ENCODE measurements at places on chromosomes 6 and 20.

DNA sequence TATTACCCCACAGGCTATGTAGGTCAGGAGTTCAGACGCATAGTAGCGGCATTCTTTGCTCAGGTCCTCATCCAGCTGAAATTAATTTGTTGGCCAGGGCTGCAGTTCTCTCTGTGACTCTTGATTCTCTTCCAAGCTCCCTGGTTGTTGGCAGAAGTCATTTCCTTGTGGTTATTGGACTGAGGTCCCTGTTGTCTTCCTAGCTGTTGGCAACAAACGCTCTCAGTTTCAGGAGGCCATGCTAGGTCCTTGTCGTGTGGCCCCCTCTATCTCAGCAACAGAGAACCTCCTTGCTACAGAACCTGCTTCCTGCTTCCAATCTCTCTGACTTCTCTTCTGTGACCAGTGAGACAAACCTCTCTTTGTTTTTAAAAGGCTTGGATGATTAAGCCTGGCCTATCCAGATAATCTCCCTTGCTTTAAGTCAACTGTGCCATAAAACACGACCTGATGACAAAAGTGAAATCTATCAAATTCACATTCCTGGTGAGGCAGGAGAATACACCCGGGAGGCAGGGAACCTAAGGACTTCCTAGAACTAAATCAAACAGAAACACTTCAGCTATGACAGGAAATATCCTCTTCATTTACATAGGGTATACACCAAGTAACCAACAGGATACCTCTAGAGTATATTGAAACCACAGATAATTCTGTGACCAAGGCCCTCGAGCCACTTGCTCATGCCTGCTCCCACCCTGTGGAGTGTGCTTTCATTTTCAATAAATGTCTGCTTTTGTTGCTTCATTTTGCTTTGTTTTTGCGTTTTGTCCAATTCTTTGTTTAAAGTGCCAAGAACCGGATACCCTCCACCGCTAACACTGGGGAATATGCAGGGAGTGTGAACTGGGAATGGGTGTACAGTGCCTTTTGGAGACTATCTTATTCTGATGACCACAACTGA is 196.0 kb downstream of the BTBD3 start:
- DNase-seq: no peak

DNA sequence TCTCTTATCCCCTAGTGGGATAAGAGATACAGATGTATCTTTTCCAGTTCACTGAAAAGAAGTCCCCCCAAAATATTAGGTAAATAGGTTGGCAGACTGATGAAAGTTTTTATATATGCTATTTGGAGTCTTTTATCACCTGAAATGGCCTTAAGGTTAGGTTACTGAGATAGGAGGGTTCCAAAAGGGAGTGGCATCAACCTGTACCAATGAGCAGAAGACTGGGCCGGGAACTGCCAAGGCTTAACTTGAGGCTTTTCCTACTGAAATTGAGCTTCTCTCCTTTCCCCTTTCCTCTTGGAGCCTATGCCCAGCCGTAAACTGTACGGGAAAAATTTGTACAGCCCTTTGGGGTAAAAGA is 42.0 kb downstream of the EIF2S2 start:
- no peak for DNase-seq

- DNase-seq: no peak
Observed at GRCh38 chr6:133951227-133951626, 1.8 kb upstream of the TBPL1 start.

DNA sequence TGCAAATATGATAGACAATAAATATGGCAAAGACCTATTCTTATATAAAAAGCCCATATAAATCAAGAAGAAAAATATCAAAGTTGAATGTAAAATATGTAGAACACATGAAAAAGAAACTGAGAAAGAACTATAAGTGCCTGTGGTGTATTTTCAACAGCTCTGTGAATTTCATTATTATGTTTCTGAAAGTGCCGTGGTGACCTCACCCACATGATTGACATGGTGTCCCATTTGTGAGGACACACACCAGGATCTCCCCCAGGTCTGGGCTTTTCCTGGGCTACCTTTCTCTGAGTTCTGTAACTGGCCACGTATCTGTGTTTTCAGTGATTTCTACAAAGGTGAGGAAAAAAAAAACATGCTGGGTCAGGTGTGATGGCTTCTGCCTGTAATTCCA is 86.7 kb downstream of the BMP6 start:
- no peak for DNase-seq

- no peak for DNase-seq
Observed at GRCh38 chr20:25600632-25601031, 15.3 kb upstream of the NINL start.

GRCh38 chr6:116369540-116369939 is 1.2 kb upstream of the DSE start:
- DNase-seq: no peak

DNA sequence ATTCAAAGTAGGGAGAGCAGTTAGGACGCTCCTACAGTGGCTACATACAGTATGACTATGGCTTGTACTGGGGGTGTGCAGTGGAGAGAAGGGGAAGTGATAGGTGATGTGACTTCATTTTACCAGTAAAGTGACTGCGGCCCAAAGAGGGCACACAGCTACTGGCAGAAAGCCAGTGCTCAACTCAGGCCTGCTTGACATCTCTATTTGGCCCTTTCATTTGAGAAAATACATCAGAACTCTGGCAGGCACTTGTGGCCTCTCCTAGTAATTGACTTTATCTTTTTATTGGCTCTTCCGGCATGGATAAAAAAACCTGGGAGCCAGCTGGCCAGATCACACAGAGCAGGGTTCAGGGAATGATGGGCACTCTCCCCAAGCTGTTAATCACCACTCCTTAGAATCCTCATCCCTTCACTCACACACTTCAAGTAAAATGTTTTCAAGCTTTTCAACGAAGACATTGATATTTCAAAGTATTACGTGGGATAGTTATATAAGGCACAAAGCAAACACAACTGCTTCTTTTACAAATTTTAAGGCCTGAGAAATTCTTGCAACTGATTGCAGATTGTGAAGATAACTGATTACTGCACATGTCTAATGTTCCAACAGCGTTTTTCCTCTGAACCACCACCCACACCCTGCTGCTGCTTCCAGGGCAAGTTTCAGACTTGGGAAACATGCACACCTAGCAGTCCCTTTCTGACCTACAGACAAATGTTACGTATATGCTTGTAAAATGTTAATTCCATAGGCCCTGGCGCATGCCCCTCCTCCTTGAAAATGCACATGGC is 73.5 kb downstream of the TNFRSF21 start:
- DNase-seq: peak; percentile 83

- DNase-seq: no peak
Observed at GRCh38 chr6:119346936-119347335, 2.6 kb downstream of the MAN1A1 start.

GRCh38 chr6:9360881-9361280 is 925.5 kb upstream of the SLC35B3 start:
- DNase-seq: no peak

DNA sequence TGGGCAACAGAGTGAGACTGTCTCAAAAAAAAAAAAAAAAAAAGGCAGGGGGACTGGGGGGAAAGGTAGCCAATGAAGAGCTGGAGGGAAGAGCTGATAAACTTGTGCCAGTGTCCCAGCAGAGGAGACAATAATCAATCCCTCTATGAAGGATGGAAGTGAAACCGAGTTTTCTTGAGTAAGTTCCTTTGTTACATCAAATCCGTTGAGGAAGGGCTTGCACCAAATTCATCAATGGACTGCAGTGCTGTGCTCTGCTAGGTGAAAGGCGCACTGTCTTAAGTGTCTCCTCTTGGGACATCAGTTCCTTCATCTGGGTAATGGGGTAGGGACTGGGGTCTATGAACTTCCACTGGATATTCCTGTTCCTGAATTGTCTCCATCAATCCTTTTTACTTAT is 3.0 kb upstream of the CRIP3 start:
- DNase-seq: no peak

DNA sequence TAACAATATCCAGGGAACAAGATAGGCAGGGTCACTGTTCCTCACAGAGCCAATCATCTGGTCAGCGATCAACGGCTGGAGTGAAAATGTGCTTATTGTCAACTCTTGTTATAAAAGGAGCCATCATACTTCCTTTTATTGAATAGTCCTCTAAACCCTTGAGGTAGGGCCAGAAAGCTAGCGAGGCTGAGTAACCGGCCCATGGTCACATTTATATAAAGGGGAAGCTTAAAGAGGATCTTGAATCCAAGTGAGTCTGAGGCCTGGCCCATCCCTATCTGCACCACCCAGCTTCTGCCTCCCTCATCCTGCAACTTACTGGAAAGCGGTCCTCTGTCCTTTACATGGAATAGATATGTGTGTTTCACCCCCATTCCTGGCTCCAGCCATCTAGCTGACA is 9.5 kb downstream of the PHACTR3 start:
- no peak for DNase-seq

DNA sequence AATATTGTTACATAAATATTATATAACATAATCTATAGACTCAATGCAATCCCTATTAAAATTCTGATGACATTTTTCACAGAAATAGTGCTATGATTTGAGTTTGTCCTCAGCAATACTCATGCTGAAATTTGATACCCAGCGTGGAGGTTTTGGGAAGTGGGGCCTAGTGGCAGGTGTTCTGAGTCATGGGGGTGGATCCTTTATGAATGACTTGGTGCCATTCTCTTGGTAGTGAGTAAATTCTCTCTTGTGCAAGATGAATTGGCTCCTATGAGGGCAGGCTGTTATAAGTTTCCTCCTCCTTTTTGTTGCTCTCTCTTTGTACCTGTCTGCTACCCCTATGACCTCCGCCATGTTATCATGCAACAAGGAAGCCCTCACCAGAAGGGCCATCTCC is 65.8 kb downstream of the SHPRH start:
- no peak for DNase-seq
